A549 treated with Hydrocortisone at 1 μM for 4 hours (cell line): ENCODE measurements at places on chromosomes 12 and 14. TPM values are rescaled to one million over a fixed set of nuclear protein-coding genes. Genes with fewer than 3 reads are reported as not detected.

The NOXRED1 gene
- 0.05 to 0.08 TPM (median 0.07 TPM) in 5 replicates for total RNA-seq

The TBX5 gene
- not detected in 5 replicates for total RNA-seq

The RIMBP2 gene
- 0.08 TPM in 1 of 5 replicates, not detected in the others for total RNA-seq

The SCFD1 gene
- total RNA-seq: 31.5 to 42.2 TPM (median 37.0 TPM) in 5 replicates

The LRFN5 gene
- not detected in 5 replicates for total RNA-seq

The TGM1 gene
- 0.99 to 1.6 TPM (median 1.5 TPM) in 5 replicates for total RNA-seq

The MDGA2 gene
- total RNA-seq: 0.02 to 0.07 TPM in 2 of 5 replicates, not detected in the others

The RNFT2 gene
- total RNA-seq: 1.9 to 3.5 TPM (median 2.5 TPM) in 5 replicates

The CMKLR1 gene
- total RNA-seq: 0.01 to 0.21 TPM (median 0.05 TPM) in 4 of 5 replicates, not detected in the other

The RBP5 gene
- not detected in 5 replicates for total RNA-seq

The CLEC4C gene
- not detected in 5 replicates for total RNA-seq

The NR1H4 gene
- 0.03 to 0.10 TPM (median 0.08 TPM) in 5 replicates for total RNA-seq

The RNF41 gene
- total RNA-seq: 22.2 to 30.8 TPM (median 25.8 TPM) in 5 replicates

The SOAT2 gene
- 0.10 to 0.37 TPM (median 0.26 TPM) in 5 replicates for total RNA-seq

The SLC6A15 gene
- 3.4 to 5.0 TPM (median 4.0 TPM) in 5 replicates for total RNA-seq

The SYNDIG1L gene
- total RNA-seq: not detected in 5 replicates

The CCDC175 gene
- not detected in 5 replicates for total RNA-seq

The TOMM20L gene
- 0.20 TPM in 1 of 5 replicates, not detected in the others for total RNA-seq

The IFI27 gene
- 0.40 to 1.6 TPM (median 1.3 TPM) in 5 replicates for total RNA-seq

The C12orf54 gene
- not detected in 5 replicates for total RNA-seq

The ATF1 gene
- 39.9 to 45.6 TPM (median 44.1 TPM) in 5 replicates for total RNA-seq

The NFE2 gene
- 0.10 TPM in 1 of 5 replicates, not detected in the others for total RNA-seq

The ADSS1 gene
- total RNA-seq: 5.8 to 7.2 TPM (median 6.3 TPM) in 5 replicates

The PNN gene
- total RNA-seq: 36.1 to 57.2 TPM (median 42.9 TPM) in 5 replicates

The PROX2 gene
- not detected in 5 replicates for total RNA-seq

The IFNG-AS1 gene
- not detected in 5 replicates for total RNA-seq

The IGFBP6 gene
- total RNA-seq: 148 to 249 TPM (median 240 TPM) in 5 replicates

The KRT6A gene
- 10.3 to 13.4 TPM (median 11.2 TPM) in 5 replicates for total RNA-seq

The HOTAIR gene
- 0.13 to 0.48 TPM (median 0.17 TPM) in 5 replicates for total RNA-seq

The GRIP1 gene
- 2.6 to 4.2 TPM (median 3.1 TPM) in 5 replicates for total RNA-seq

The CLBA1 gene
- 14.5 to 17.8 TPM (median 17.0 TPM) in 5 replicates for total RNA-seq

The KRT5 gene
- total RNA-seq: 0.39 to 0.69 TPM (median 0.53 TPM) in 5 replicates

The ACVRL1 gene
- total RNA-seq: 0.05 to 0.20 TPM (median 0.06 TPM) in 5 replicates

The PTGER2 gene
- total RNA-seq: 2.5 to 4.4 TPM (median 4.2 TPM) in 5 replicates

The SYNE3 gene
- 0.32 to 0.93 TPM (median 0.58 TPM) in 5 replicates for total RNA-seq

The KRT85 gene
- 0.05 TPM in 1 of 5 replicates, not detected in the others for total RNA-seq

The OR6C2 gene
- not detected in 5 replicates for total RNA-seq

The GPR162 gene
- 0.28 to 0.51 TPM (median 0.38 TPM) in 5 replicates for total RNA-seq

The CEBPE gene
- 0.07 to 0.08 TPM in 2 of 5 replicates, not detected in the others for total RNA-seq

The SIVA1 gene
- total RNA-seq: 136 to 204 TPM (median 193 TPM) in 5 replicates

The G2E3 gene
- total RNA-seq: 12.0 to 18.3 TPM (median 15.8 TPM) in 5 replicates

The PTPRB gene
- 0.48 to 1.1 TPM (median 0.69 TPM) in 5 replicates for total RNA-seq

The KCNA1 gene
- total RNA-seq: not detected in 5 replicates

The FGF23 gene
- total RNA-seq: not detected in 5 replicates

The GLIPR1L2 gene
- 0.08 to 0.20 TPM (median 0.10 TPM) in 5 replicates for total RNA-seq

The SLC48A1 gene
- 24.3 to 26.9 TPM (median 24.5 TPM) in 5 replicates for total RNA-seq

The LAG3 gene
- 0.51 to 1.9 TPM (median 1.7 TPM) in 5 replicates for total RNA-seq

The CLEC6A gene
- total RNA-seq: not detected in 5 replicates

The AVPR1A gene
- total RNA-seq: 0.01 to 0.12 TPM (median 0.03 TPM) in 5 replicates

The BEGAIN gene
- total RNA-seq: 5.4 to 7.0 TPM (median 5.8 TPM) in 5 replicates
